ENCODE measurements at places on chromosomes 3 and 15.

DNA sequence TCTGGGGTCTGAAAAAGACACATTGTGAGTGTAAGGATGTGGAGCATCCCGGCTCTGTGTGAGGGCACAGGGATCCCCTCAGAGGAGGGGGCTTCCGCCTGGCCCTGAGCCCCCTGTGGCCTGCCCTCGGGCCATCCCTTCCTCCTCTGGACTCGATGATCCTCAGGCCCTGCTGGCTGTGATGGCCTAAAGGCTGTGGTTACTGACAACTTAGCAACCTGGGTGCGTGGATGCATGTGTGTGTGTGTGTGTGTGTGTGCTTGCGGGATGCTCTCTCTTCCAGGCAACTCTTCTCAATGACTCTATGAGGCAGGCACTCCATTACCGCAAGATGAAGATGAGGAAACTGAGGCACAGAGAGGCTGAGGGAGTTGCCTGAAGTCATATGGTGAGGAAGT lies 66.0 kb downstream of the ASB7 start:
- DNase-seq = no peak

DNA sequence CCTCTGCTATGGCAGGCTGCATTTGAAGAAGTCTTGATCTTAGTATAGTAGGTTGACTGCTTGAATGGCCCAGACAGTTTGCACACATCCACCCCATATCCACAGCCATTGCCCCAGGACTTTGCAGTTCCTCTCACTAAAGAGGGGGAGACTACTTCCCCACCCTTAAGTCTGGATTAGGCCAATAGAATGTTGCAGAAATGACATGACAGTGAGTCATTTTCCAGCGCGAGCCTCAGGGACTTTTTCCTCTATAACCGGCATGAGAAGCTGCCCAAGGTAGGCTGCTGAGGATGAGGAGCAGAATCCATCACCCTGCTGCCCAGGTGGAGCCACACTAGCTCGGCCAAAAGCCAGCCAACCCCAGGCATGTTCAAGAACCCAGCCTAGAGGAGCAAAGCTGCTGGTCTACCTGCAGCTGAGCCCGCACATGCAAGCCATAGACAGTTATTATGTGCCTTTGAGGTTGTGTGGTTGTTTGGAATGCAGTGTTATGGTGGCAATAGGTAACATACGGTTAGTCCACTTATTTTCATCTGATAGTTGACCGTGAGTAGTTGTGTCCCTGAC lies 113.9 kb downstream of the TLE3 start:
- DNase-seq = no peak

DNA sequence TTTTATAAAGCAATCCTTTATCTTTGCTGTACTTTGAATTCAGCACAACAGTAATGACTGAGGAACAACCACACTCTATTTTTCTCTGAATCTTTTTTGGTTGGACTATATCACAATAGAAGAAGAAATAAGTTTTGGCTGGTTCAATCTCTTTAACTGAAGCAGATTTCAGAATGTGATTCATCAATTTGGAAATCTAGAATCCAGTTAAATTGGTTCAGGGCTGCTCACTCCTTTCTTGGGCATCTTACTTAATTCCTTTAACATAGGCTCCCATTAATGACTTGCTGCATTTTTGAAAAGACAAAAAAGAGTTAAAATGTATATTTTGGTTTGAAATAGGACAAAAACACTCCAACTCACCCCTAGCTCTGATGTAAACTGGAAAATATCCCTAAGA lies 688.3 kb upstream of the NECTIN3 start:
- DNase-seq = no peak

- no peak for DNase-seq
Observed at GRCh38 chr3:49611291-49611690, 57.0 kb downstream of the BSN start.

- DNase-seq = no peak
Observed at GRCh38 chr3:128707928-128708494, 18.0 kb upstream of the RAB7A start.

- no peak for DNase-seq
Observed at GRCh38 chr3:56467801-56468183, 475 bp downstream of the ERC2 start.

GRCh38 chr15:55279746-55280351 lies 9.8 kb downstream of the RAB27A start:
- peak; percentile 46 for DNase-seq

DNA sequence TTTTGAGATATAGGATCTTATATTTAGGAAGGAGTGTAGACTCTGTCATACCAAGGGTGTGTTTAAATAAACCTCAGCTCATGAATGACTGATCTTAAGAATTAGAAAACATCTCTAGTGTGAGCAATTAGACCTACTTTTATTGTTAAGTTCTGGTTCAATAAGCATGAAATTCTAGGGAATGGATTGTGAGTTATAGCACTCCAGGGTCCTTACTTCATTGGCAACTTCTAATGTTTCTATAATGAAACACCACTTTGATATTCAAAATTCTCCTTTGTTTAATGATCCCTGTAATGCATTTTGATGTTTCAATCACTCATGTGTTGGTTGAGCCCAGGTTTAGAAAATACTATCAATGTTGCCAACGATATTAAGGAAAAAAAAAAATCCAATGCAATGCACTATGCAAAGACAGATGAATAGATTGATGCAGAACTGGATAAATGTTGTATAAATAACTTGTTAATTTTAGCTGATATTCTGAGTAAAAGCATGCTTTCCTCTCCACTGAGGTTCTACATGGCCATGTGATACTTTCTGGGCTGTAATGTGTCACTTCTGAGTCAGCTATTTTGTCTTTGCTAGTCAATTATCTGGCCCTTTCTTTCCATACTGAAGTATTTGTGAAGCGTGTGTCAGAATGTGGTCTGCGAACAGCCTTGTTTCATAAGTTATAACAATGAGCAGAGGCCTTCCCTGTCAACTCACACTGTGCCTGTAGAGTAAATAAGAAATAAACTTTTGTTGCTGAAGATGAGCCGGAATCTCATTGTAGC lies 1035.9 kb downstream of the PLOD2 start:
- DNase-seq = no peak

- DNase-seq = no peak
Observed at GRCh38 chr3:37249717-37250116, 75.3 kb upstream of the LRRFIP2 start.

GRCh38 chr3:150127011-150127490 lies 156.4 kb upstream of the PFN2 start:
- no peak for DNase-seq

DNA sequence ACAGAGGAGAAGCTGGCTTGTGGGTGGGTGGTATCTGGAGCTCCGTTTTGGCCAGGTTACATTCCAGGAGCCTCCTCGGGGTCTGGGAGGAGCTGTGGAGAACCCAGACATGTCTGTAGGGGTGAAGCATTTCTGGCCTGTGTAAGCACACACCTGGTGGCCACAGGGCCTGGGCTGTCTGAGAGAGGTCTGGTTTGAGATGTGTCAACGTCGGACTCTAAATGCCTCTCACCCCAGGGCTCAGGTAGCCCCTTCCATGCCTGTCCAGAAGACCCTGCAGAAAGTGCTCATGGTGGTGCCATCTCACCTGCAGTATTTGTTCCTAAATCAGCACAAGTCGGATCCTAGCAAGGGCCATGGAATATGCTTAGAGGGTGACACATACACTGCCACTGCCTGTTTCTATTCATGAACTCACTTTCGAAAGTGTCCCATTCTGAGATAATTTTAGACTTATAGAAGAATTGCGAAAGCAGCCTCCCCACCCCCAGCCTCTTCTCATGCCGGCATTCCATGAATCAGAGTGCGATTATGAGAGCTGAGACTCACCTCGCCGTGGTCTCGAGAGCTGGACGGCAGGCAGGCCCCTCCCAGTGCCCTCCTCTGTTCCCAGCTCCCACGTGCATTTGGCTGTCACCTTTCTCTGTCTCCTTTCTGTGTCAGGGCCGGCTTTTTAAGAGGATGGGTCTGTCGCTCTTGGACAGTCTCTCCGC lies 63.7 kb downstream of the KLF15 start:
- DNase-seq = no peak

- DNase-seq = no peak
Observed at GRCh38 chr15:69979262-69979661, 118.5 kb downstream of the TLE3 start.

DNA sequence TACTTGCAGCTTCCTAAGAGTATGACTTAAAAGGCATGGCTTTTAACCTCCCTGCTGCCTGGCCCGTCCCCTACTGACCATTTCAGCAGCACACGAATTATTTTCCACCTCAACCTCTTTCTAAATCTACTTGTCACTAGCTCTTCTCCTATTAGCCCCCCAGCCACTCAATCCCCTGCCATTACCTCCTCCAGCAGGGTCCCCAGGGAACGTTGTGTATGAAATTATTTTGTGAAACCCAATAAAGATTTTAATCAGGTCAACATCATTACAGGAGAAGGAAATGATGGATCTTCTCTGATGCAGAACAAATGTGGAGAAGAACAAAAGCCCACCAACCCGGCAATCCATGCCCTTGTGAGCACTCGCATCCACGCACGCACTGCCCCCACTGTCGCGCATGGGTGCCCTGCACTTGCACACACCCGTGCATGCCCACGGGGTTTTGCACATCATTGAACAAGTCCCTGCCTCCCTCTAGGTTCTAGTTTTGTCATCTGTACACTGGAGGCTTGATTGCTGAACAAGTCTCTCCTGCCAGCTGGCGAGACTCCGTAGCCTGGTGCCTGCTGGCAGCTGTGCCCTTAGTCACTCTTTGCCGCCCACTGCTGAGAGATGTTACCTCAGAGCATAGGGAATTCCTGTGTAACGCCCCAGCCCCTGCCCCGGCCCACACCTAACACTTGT lies 51.6 kb downstream of the LINGO1 start:
- DNase-seq = no peak

GRCh38 chr15:68770216-68770615 lies 50.5 kb downstream of the ANP32A start:
- no peak for DNase-seq

DNA sequence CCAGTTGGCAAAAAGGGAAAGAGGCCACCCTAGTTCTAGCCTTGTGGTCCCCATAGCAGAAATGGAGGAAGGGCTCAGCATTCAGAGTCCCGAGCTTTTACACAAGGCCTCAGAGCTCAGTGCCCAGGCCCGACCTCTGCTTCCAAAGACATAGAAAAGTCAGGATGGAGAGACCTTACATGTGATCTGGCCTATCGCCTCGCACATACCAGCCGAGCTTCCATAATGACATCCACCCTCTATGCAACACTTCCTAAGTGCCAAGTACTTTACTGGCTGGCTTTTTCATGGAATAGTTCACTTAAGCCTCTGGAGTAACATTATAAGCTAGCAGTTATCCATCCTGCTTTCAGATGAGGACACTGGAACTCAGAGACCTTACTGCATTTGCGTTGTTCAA lies 275.9 kb downstream of the FAM43A start:
- DNase-seq = no peak

DNA sequence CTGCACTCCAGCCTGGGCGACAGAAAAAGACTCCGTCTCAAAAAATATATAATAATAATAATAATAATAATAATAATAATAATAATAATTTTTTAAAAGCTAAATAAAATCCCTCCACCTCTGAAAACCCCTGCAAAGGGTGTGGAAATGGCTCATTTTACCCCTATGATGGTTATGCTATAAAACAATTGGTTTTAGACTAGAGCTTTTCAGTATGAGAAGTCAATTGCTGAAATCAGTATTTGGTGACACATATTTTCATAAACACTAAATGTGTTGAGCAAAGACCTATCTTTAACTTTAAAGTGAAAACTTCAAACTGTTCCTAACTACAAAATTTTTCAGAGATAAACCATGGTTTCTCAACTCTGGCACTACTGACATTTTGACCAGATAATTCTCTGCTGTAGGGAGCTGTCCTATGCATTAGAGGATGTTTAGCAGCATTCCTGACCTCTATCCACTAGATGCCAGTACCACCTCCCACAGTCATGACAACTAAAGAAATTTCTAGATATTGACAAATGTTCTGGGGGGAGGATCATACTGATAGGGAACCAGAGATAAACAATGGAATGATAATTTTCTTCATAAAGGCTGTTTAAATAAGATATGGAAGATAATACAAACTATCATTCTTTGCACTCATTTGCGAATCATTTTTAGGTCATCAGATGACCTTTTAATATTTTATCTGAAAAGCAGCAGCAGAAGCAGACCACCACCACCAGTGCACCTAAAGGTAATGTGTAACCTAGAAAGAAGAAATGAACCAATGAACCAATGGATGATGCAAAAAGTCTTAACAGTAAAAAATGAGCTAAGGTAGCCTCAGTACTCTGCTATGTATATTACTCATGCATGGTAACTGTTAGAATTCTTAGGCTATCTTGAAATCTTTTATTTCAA lies 13.8 kb downstream of the PTPN9 start:
- DNase-seq = no peak

- no peak for DNase-seq
Observed at GRCh38 chr3:187296058-187296457, 4.5 kb upstream of the MASP1 start.

DNA sequence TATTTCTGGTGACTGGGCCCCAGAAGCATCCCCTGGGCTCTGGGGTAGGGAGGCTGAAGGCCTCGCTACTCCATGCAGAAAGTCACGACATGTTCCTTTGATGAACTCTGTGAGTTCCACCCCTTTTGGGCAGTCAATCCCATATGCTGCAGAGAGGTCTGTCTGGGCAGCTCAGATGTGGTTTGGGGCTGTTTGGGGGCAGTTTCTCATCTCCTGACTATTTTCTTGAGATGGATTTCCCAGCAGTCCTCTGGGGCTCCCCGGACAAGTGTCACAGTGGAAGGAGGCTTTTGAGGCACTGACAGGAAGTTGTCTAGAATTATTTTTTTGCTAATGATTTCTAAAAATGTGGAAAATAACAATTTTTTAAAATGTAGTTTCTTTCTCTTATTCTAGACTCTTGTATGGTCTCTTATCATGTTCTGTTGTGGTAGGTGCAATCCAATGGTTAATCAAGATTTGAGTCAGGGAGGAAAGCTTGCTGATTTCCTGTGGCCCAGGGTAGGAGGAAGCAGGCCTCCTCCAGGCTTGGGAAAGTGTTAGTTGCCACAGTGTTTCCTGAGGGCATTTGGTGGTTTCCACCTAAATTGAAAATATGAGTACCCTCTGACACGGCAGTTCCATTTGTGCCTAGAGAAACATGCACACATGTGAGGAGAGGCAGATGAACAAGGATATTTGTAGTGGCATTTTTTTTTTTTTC lies 19.9 kb upstream of the TATDN2 start:
- DNase-seq = no peak

- no peak for DNase-seq
Observed at GRCh38 chr3:23739536-23739935, 66.2 kb upstream of the UBE2E1 start.

DNA sequence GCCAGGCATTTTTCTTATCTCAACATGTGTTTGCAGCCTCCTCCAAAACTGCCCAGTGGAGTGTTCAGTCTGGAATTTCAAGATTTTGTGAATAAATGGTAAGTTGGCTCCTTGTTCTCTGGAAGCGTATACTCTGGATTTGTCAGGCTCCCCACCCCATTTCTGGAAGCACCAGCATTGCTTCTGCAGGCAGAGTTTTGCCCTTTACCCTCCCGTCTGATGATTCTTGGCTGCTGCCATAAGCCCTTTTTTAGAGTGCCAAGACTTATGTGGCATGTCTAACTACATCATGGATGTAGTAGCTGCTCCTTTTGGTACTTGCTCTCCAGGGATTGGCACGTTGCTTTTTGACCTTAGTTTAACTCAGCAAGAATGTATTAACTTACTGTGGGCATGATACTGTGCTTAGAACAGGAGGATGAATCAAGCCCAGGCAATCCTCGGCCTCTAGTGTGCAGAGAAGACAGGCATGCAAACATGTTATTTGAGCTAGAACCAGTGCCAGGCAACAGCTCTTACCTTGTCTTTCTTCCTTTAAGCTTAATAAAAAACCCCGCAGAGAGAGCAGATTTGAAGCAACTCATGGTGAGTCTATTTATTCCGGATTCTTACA lies 8.3 kb downstream of the SNAPC5 start:
- DNase-seq = no peak

- no peak for DNase-seq
Observed at GRCh38 chr15:98150536-98150935, 190.0 kb downstream of the ARRDC4 start.

GRCh38 chr15:79535536-79535935 lies 103.4 kb downstream of the MINAR1 start:
- DNase-seq = no peak
